ENCODE measurements at places on chromosomes 7 and 10. TPM values are rescaled to one million over a fixed set of nuclear protein-coding genes. Genes with fewer than 3 reads are reported as not detected.

- DNase-seq = no peak
These were observed 948.7 kb upstream of the GHITM start for GRCh38 chr10:83190614-83191013.

DNA sequence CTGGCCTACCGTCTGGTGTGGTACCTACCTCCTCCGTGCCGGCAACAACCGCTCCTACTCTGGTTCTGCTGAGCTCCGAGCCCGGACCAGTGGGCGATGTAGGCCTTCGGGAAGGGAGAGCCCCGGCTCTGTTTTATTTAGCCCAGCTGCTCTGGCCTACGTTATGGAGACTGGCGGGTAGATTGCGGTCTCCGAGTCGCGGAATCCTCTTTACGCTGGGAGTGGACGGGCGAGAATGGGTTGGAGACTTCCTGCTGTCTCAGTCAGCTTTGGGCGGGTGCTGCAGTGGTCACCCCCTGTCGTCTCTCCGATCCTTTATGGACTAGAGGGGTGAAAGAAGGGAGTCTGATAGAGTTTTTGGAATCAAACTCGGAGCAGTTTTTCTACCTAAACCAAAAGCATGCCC, 406 bp downstream of the CBLL1 start:
- no peak for DNase-seq

WNT16 gene
- polyA plus RNA-seq = not detected

DNA sequence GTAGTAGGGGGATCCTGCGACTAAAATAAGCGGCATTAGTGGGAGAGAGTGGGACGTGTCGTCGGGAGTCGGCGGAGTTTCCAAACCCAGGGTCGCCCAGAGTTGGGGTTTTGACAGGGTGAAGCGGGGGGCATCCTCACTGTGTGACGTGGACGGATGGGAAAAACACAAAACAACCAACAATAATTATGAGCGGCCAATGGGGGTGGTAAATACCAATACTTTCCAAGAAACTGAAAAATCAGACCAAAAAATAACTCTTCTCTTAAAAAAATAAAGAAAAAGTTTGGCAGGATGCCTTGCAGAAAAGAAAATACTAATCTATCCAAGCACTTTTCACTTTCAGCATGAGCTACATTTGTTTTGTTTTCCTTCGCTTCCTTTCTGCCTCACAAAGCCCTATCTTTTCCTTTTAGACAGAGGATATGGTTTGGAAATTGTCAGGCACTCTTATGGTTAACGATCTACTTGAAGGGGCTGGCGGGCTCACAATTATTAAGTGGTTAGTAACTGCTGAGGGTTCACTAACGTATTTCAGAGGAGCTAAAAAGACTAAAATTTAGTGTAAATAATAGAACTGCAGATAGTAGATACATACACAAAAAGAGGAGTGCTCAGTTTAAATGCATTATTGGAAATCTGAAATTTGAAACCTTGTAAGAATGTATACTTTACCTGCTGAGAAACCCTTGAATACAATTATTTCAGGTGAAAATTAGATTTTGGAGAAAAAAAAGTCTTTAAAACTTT, 802 bp upstream of the CDK6 start:
- DNase-seq = no peak

HOXA13 gene
- 2.4 TPM for polyA plus RNA-seq

GRCh38 chr10:27457966-27458365, 46.1 kb upstream of the RAB18 start:
- no peak for DNase-seq

- DNase-seq = no peak
These were observed 186.8 kb downstream of the CELF2 start for GRCh38 chr10:11204351-11204942.

- no peak for DNase-seq
These were observed 55.6 kb upstream of the BET1 start for GRCh38 chr7:94059746-94060145.

DNA sequence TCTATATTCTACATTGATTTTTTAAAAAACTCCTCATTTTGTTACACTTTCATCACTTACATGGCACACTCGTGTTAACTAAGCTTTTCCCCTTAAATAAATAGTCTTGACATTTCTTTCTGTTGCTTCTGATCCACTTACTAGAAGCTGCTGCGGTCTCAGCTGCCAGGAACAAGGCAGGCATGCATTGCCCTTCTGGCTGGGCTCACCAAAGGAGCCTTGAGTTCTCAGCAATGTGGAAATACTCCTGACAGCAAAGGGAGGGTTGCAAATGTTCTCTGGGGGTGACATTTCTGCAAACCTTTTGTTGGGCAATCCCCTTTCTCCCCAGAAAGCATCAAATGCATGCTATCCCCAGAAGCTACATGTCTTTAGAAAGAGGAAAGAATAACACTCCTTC, 350.1 kb downstream of the PRPF18 start:
- no peak for DNase-seq

GRCh38 chr10:14653271-14654161, 121.2 kb downstream of the FAM107B start:
- peak; percentile 86 for DNase-seq

DNA sequence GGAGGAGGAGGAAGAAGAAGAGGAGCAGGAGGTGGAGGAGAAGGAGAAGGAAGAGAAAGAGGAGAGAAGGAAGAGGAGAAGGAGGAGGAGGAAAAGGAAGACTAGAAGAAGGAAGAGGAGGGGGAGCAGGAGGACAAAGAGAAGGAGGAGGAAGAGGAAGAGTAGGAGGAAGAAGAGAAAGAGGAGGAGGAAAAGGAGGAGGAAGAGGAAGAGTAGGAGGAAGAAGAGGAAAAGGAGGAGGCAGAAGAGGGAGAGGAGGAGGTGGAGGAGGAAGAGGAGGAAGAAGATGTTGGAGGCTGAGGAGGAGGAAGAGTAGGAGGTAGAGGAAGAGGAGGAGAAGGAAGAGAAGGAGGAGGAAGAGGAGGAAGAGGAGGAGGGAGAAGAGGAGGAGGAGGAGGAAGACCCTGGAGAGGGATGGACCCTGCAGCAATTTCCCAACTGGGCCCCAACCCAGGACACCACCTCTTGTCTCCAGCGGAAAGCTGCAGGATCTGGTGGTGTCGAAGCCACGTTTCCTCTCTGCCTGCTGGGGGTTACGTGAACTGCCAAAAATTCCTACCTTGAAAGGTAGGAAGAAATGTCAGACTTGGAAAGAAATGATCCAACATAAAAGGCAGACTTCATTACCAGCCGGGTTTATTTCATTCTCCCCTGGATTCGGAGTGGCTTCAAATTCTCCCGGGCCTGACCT, 38.9 kb downstream of the COL26A1 start:
- DNase-seq = peak; percentile 30

DNA sequence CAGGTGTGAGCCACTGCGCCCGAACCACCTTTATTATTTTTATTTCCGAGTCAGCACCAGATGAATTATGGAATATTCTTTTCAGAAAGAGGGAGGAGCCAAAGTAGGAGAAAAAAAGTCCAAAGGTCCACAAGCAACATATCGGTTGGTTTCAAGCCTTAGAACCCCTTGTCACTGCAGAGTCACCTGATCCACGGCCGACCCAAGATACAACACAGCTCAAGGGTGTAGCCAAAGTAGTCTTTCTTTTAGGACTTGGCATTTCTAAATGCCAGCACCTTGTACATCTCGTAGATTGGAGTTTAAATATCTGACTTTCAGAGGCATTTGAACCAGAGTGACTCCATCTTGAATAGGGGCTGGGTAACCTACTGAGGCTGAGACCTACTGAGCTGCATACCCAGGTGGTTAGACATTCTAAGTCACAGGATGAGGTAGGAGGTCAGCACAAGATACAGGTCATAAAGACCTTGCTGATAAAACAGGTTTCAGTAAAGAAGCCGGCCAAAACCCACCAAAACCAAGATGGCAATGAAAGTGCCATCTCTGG, 113.9 kb upstream of the ANLN start:
- no peak for DNase-seq

CPA2 gene
- polyA plus RNA-seq = not detected
